GM23338 (cell line): ENCODE measurements at places on chromosomes 1 and 21.

GRCh38 chr1:37238364-37239224 is 204.3 kb upstream of the GRIK3 start:
- no peak for DNase-seq

- peak; percentile 40 for DNase-seq
Measured at GRCh38 chr21:22374218-22374969, 1376.2 kb downstream of the NCAM2 start.

DNA sequence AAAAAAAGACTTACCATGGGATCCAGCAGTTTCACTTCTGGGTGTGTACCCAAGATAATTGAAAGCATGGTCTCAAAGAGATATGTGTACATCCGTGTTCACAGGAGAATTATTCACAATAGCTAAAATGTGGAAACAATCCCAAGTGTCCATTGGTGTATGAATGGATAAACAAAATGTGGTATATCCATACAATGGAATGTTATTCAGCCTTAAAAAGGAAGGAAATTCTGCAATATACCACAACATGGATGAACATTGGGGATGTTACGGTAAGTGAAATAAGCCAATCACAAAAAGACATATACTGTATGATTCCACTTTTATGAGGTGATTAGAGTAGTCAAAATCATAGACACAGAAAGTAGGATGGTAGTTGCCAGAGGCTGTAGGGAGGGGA is 7.0 kb upstream of the TUT4 start:
- no peak for DNase-seq

- DNase-seq: peak; percentile 59
Measured at GRCh38 chr1:209646558-209646957, 5.7 kb downstream of the LAMB3 start.

DNA sequence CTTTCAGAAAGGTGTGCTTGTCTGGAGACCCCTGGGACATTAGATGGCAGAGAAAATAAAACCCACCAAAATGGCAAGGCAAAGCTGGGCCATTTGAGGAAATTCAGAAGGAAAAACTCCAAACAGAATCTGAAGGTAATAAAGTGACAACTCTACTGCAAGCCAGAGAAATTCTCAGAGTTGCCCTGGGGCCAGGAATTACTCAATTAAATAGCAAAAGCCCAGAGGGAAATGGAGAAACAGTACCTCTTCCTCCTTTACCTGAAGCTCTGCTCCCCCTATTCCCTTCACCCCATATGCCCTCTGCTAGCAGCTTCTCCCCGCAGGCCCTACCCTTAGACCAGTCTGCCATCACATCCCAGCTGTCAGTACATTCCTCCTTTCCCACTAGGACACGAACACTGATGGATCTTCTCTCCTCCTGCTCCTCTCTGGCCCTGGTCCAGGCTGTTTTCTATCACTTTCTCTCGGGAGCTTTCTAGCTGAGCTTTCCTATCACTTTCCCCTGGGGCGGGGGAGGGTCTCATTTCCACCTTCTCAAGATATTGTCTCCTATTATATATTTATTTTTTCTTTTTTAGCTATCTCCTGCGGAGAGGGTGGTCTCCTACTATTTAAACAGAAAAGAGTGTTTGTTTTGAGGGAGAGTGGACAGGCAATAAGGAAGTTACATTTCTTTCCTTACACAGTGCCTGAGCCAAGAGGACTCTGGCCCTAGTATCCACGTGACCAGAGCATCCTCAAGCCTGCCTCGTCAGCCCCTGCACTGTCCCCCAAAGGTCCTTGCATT is 47.7 kb upstream of the RBM15 start:
- no peak for DNase-seq
